ENCODE measurements at places on chromosomes 5 and 9. TPM values are rescaled to one million over a fixed set of nuclear protein-coding genes. Genes with fewer than 3 reads are reported as not detected.

NINJ1 gene
- total RNA-seq: 84.5 TPM

GDA gene
- total RNA-seq: not detected

TXNDC8 gene
- total RNA-seq: not detected

LCN10 gene
- not detected for total RNA-seq

ABO gene
- not detected for total RNA-seq

SV2C gene
- total RNA-seq: not detected

KIF20A gene
- total RNA-seq: 104 TPM

Data from myometrial cell (primary cell).